Stimulated activated CD4-positive, alpha-beta T cell treated with anti-CD3 and anti-CD28 coated beads, Interleukin-4, amount 100 ng/mL, for 1 hour (primary cell): ENCODE measurements at places on chromosomes 2 and 18.
A peak's percentile ranks its signal among the peaks of the same experiment; 100 is the strongest.

GRCh38 chr2:71780162-71780561 is 326.8 kb downstream of the DYSF start:
- no peak for DNase-seq

GRCh38 chr18:73124175-73124574 is 256.4 kb upstream of the NETO1 start:
- no peak for DNase-seq

DNA sequence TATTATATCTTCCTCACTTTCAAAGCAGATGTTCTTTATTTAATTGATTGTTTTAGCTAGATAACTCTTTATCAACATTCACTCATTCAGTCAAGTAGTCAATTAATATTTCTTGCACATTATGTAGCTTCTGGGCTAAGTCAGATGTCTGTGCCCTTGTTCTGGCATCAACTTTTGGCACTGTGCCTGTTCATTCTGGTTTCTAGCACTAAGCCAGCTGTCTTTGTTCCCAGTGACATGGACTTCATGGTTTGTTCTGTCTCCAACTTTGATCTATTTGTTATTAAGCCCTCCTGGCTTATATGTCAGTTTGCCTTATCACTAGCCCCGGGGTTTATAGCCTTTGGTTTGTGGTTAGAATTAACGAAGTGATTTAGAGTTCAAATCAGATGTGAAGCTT is 247.9 kb upstream of the SYT4 start:
- DNase-seq = no peak

GRCh38 chr2:65057391-65058052 is 1.3 kb downstream of the CEP68 start:
- peak; percentile 17 for DNase-seq

DNA sequence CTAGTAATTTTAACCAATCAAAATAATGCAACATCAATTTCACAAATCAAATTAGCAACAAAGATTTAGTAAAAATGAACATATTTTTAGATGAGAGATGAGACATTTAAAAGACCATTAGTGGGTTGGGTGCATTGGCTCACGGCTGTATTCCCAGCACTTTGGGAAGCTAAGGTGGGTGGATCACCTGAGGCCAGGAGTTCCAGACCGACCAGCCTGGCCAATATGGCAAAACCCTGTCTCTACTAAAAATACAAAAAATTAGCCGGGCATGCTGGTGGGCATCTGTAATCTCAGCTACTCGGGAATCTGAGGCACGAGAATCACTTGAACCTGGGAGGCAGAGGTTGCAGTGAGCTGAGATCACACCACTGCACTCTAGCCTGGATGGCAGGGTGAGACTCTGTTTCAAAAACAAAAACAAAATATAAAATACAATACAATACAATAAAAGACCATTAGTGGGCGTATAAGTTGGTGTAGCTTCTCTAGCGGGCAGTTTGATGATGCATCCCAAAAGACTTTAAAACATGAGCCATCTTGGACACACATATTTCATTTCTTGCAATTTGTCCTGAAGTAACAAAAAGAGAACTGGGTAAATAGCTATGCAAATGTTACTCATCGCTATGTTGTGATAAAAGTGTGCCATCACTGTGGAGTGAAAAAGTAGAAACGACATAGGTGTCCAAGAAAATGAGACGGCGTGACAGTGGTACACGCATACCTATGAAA is 101.8 kb downstream of the COL6A3 start:
- no peak for DNase-seq

- DNase-seq = no peak
Observed at GRCh38 chr2:56757884-56758545, 574.2 kb downstream of the CCDC85A start.

DNA sequence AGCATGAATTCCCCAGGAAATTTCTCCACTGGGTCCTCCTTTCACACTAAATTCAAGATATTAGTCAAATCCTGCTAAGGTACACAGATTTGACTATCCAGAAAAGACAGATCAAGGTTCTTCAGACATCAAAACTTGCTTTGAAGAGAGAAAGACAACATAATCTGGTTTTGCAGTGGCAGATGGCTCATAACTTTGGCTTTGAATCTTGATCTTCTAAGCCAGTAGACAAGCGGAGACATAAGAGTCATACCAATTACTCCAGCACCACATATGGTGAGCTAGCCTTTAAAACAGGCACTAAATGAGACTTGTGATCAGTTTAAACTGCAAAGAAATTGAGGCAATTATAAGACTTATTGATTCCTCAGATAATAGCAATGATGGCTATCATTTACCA is 29.3 kb downstream of the PDE11A start:
- no peak for DNase-seq

DNA sequence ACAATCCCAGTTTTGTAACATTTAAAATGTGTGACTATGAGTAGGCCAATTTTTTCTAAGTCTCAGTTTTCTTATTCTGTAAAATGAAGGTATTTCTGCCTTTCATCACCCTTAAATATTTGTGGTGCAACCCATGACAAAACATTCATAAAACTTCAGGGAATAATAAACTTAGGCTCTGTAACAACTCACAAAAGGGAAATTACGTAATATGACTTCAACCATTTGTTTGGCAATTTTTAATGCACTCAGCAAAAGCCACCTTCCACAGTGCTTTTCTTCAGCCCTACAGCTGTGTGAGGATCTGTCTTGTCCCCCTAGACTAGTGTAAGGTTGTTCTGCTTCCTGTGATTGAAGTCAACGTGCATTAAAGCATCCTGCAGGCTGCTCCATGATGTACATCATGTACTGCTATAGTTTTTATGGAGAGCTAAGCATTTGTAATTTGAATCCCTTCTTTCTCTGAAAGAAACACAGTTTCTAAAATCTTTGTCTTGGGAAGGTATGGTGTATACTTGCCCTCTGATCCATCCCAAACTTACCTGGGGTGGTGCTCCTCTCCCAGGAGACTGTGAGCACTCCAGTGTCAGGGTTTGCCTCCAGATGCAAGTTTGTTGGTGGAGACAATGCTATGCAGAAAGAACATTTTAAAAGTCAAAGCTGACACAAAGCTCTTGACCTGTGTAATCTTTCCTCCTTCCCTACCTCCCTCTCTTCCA is 39.1 kb downstream of the FN1 start:
- no peak for DNase-seq

GRCh38 chr2:74206180-74206688 is 7.8 kb downstream of the MTHFD2 start:
- DNase-seq = no peak

GRCh38 chr18:36809590-36810381 is 19.0 kb downstream of the TPGS2 start:
- no peak for DNase-seq

GRCh38 chr2:197677056-197677455 is 1.7 kb upstream of the RFTN2 start:
- DNase-seq = no peak
